Fibroblast of gingiva (primary cell): ENCODE measurements at places on chromosomes 12 and 14.

- DNase-seq: no peak
Observed at GRCh38 chr14:65772466-65772865, 359.9 kb downstream of the FUT8 start.

DNA sequence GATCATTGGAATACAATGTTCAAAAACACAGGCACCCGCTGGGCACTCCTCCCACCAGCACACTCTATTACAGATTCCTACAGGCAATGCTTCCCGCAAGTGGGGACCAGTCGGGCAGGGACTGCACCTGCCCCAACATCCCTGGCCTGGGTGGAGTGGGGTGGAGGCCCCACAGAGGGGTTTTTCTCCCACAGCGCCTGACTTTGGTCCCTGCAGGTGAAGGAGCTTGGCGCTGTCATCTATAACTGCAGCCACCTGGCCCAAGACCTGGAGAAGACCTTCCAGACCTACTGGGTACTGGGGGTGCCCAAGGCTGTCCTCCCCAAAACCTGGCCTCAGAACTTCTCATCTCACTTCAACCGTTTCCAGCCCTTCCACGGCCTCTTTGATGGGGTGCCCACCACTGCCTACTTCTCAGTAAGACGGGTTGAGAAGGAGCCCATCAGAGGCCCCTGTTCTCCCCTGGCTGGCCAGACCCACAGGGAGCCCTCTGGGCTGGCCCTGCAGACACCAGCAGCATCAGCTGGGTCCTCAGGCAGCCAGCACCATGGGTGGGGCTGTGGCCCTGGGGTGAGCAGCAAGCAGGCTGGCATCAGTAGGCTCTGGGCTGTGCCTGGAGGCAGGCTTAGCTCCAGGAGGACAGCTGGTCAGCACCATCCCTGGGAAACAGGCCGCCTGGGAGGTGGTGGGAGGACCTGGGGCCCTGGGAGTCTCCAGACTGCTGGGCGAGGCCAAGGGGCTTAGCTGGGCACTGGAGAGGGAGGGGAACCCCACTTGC, 6.0 kb downstream of the PLD4 start:
- no peak for DNase-seq

DNA sequence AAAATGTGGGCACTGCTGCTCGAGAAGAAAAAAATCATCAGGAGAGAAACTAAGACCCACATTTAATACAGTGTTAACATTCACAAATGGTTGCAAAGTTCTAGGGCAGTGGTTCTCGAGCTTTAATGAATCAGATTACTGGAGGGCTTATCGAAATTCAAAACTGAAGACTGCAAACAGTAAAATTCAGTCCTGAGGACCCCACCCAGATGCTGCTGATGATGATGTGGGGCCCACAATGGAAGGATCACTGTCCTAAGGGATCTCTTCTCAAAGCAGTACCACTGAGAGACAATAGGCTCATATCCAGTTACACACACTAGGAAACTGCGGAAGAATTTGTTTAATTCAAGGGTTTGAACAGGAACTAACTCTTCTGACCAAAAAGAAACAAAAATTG, 31.4 kb downstream of the DICER1 start:
- DNase-seq: no peak

DNA sequence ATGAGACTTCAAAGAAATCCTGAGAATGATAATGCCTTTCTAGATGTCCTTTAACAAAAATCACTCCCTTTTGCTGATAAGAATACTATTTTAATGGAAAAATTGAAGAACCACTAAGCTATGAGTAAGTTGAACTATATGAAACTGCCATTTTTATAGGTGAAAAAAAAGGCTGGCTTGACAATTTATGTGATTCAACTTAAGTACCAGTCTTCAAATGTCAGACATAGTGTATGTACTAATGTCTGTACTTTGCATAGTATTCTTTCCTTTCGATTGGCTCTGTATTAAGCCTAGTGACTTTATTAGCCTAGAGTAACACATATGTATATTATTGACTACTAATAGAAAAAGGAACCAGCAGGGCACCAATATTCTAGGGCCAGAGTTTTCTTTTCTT, 11.9 kb downstream of the HEATR5A start:
- DNase-seq: no peak

DNA sequence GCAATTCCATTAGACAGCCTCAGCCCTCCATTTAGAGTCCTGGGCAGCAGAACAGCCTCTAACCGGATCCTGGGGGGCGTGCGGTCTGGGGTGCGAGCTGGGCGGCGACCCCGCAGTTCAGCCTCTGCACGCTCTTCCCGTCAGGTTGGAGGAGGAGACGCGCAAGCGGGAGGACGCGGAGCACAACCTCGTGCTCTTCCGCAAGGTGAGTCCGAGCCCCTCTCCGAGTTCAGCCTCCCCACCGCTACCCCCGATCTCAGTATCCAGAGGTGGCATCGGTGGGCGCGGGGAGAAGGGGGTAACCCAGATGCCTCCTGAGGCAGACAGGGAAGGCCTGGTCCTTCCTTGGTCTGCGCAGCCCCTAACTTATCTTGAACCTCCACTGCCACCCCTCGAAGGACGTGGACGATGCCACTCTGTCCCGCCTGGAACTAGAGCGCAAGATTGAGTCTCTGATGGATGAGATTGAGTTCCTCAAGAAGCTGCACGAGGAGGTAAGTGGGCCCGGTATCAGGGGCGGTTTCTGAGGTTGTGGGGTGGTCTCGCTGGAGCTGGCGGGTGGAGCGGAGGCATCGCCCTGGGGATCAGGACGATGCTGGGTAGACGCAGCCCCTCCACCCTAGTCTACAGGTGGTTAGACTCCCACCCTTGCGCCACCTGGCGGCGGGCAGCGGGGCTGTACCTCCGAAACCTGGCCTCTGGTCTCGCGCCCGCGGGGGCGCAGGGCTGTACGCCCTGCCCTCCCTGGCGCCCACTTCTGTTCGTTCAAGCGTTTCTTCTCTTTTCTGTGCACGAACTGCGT, 1.3 kb downstream of the PRPH start:
- DNase-seq: no peak

DNA sequence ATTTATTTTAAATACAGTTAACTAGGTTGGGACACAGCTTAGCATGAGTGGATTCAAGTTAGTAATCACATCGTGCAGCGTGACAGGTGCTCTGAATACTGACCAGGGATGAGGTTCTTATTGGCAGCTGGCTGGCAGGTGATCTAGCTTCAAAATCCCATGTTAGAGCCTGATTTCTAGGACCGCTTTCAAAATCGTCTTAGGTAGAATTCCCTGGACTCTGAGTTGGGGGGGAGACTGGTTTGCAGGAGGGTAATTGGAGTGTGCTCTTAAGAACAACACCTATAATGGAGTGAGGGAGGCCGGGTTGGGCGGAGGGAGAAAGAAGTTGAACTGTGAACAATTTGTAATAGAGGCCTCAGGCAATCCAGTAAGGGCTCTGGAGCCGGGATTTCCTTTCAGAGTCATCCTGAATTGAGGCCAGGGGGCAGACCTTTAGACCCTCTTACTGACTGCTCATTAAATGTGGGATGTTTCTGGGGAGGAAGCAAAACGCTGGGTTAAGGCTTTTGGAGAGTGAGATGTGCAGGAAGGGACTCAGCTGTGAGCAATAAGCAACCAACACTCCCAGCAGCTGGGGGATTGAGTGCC, 874 bp upstream of the YARS2 start:
- DNase-seq: no peak

GRCh38 chr14:104865631-104866441, 768 bp downstream of the CEP170B start:
- DNase-seq: peak; percentile 77

DNA sequence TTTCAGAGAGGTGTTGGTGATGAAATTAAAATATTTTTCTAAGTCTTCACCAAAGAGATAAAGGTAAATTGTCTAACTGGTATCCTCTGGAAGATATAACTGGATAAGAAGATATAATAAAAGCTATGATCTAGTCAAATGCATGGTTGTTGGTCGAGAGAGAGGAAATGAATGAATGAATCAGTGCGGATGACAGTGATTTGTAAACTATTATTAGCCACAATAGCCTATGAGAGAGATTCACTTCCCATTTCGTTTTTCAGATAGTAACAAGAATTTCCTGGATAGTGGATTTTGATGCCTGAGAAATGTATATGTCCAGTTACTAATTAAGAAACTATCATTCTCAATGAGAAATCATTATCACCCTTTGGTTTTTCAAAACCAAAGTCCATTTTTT, 63.1 kb downstream of the HEATR5A start:
- no peak for DNase-seq

DNA sequence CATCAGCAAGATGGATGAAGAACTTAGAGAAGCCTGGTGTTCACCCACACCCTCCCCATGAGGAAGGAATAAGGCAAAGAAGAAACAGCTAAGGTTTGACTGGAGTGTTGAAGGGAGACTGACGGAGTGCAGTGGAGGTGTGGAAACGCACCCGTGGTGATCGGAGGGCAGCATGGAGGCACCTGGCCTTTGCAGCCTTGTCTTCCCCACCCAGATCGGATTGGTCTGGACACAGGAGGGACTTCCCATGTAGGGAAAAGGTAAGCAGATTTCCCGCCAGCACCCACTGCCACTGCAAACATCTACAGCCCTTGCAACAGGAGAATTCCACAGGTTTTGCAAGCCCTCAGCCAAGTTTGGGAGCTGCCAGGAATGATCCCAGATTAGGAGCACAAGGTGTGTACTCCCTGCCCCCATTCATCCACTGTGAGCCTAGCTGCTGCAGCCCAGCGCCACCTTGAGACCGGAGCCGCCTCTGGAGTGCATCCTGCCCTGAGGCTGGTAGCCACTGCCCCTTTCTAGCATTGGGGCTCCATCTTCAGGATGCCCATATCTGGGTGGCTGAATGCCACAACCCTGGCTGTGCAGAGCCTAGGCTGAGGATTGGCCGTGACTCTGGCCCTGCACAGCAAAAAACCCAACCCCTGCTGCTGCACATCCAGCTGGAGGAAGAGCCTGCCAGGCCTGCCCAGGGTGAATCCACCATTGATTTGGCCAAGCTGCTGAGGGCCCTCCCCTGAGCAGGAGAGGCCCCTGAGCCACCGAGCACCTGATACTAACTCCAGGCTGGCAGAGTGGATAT, 411.1 kb downstream of the TMEM121 start:
- no peak for DNase-seq

- no peak for DNase-seq
Observed at GRCh38 chr12:51722431-51722830, 126.1 kb downstream of the FIGNL2 start.

DNA sequence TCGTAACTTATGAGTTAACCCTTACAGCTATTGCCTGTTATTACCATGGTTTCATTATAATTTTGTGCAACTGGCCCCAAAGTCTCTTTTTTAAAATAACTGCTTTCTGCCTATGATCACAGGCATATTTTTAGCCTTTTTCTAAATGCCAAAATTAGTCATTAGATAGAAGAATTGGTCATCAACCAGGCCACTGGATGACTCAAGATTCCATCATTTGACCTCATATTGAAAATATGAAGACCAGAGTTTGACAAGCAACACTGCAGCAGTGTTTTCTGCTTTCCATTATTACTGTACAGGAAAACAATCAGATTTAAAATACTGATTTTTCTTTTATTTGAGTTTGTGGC, 54.7 kb upstream of the OTOGL start:
- peak; percentile 67 for DNase-seq

DNA sequence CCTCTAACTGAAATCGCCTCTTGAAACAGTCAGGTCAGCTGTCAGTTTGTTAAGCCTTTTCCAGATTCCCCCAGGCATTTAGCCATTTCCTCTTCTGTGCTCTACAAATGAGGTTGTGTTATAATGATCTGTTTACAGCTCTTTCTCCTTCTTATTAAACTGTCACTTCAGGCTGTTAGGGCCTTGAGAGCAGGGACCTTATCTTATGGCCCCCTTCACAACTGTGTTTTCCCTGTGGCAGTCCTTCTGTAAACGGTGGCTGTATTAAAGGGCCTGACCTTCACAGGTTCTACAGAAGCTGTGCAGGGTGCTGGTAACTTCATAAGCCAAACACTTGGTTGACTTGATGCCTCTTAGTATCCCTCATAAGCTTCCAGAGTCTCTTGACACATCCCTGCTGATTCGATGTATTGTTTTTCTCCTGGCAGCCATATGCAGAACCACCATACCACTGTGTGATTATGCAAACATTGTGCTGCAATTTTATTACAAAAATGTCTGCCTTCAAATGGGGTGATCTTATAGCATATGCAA, 104.7 kb downstream of the PLEKHA5 start:
- peak; percentile 45 for DNase-seq

DNA sequence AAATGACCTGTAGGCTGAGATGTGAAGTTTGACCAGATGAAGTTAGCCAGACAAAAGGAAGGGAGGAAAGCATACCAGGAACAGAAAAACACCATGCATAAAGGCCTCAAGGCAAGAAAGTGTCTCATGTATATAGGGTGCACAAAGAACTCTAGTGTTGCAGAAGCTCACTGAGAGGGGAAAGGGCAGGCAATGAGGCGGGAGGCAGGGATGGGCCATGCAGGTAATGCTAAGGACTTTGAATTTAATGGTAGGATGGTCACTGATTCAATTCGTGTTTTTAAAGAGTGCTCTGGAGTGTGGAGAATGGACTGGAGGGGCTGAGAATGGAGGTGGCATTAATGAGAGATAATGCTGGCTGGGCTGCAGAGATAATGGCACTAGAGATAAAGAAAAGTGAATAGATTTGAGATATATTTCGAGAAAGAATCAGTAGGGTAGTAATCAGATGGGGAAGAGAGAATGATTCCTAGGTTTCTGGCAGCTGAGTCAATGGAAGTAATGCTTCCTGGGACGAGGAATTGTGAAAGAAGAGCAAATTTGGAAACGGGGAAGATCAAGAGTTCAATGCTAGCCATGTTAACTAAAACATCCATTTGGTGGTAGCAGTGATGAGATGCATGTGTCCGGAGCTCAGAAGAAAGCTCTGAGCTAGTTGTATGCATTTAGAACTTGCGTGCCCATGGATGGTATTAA, 43.1 kb downstream of the LIMA1 start:
- DNase-seq: no peak

DNA sequence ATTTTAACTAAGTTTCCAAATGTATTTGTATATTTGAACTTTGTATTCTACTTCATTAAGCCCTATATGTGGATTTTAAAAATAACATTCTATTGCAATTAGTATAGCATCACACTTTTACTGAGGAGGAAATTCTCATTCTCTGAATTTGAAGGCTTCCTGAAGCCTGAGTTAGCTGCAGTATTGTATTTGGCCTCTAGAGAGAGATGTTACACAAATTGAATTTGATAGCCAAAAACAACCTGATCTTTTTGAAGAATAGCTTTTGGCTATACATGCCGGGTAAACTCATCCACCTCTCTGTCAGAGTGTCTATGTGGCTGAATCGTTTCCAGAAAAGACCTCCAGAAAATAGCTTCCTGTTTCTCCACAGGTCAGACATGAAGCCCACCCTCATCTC, 316.5 kb upstream of the OR4E1 start:
- no peak for DNase-seq

- no peak for DNase-seq
Observed at GRCh38 chr14:105432657-105433056, 13.0 kb downstream of the MTA1 start.
